ENCODE measurements at places on chromosomes 12 and 14. TPM values are rescaled to one million over a fixed set of nuclear protein-coding genes. Genes with fewer than 3 reads are reported as not detected.

DNA sequence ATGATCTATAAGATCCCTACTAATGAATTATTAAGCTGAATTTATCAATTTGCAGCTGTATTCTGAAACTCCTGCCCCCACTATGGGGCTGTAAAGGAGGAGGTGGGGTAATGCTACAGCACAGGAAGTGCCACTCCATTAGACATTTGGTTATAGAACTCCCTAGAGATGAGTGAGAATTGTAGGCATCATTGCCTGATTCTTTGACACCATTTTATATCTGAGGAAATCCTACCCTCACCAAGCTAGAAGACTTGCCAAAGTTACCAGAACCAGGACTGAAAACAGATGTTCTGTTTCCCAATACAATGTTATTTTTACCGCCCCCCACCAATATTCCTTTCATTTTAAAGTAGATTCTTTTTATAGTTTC is 182.4 kb downstream of the EGLN3 start:
- peak; percentile 32 for DNase-seq

DNA sequence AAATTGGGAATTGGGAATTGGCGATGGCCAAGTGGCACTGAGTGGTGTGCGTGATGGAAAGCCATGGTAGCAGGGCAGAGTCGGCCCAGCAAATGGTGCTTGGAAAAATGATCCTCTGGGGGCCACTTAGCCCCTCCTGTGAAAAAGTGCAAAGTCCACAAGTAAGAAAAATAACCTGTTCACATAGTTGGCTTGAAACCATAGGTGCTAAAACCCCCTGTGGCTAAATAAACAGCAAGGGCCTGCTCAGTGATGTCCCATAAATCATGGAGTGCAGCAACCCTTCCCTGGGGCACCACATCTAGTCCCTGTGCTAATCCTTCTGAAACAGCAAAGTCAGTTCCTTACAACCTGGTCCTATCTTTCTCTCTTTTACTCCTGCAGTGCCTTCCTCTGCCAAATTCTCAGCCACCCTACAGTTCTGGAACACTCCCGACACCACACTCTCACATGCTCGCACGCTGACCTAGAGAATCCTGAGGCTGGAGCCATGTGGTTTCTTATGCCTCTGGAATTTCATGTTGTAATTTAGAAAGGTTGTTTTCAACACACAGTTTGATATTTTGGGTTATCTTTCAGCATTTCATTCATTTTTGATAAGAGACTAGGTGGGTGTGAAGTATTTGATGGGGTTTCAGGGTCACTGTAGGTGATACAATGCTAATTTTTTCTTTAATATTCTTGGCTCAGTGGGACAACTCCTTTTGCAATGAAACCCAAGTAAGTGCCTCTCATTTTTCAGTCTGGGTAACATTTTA is 123.6 kb downstream of the SMOC1 start:
- DNase-seq = peak; percentile 28

GRCh38 chr14:28756269-28756883 is 10.2 kb upstream of the FOXG1 start:
- DNase-seq = no peak

GRCh38 chr12:50050410-50051098 is 6.8 kb upstream of the ASIC1 start:
- DNase-seq = peak; percentile 75

GRCh38 chr14:37195327-37195726 is 2.4 kb upstream of the MIPOL1 start:
- DNase-seq = peak; percentile 66

DNA sequence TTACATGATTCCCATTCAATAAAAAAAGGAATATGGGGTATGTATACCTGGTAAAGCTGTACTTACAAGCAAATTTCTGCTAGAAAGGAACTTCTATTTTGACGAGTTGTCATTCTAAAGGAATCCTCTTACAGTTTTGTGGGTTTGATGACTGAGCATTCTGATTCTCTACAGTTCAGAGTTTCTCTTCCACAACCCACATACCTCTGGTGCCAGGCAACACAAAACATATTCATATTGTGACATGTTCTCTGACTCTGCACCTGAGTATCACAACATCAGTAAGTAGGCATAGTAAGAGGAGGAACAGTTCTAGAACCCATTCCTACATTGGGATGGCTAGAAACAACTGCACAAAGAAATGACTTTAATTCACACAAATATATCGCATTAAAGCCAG is 636.6 kb downstream of the MED13L start:
- peak; percentile 72 for DNase-seq

DNA sequence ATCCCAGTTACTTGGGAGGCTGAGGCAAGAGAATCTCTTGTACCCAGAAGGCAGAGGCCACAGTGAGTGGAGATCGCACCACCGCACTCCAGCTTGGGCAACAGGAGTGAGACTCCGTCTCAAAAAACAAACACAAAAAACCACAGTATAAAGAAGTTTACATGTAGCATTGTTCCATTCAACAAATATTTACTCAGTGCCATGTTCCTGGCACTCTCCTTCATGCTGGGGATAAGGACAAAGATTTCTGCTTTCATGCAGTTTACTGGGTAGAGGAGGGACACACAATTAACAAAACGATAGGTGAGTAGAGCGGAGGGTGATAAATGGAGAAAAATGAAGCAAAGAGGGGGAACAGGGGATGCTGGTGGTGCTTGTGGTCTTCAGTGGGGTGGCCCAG is 68.2 kb upstream of the OVCH1 start:
- DNase-seq = no peak

GRCh38 chr12:51980051-51980808 is 26.5 kb upstream of the TAMALIN start:
- DNase-seq = peak; percentile 81

- no peak for DNase-seq
Measured at GRCh38 chr12:24081606-24082005, 132.1 kb upstream of the SOX5 start.

DNA sequence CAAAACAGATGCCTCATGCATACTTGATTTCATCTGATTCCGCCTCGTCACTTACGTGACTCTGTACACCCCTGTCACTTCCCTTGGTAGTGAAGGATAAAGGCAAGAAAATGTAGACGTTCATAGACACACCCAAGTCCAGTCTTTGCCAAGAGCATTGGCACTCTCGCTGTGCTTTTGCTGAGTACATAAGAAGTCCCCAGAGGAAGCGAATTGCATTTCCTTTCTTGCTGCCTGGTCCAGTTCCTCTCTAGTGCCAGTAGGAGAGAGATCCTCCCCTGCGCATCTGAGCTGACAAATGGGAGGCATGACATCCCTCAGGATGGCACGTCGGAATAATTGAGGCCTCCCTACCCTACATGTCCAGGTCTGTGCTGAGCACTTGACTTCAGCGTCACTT is 21.3 kb upstream of the RIN3 start:
- DNase-seq = peak; percentile 29

DNA sequence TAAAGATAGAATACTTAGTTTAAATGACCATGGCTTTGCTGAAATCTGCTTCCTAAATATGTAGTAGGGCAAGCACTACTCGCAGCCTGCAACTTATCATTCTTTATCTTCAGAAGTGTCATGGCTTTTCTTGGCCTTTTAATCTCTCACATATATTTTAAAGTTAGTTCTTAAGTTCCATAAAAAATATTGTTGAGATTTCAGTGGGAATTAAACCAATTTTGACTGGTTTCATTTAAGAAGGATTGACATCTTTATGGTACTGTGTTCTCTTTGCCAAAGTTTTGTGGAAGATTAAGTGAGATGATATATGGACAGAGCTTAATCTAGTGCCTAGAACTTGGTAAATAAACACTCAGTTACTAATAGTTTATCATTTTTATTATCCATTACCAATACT is 56.7 kb downstream of the KIAA0586 start:
- no peak for DNase-seq

GRCh38 chr14:23443881-23444280 is 8.4 kb upstream of the MYH7 start:
- DNase-seq = no peak

GRCh38 chr12:34401659-34402227 is 379.4 kb downstream of the ALG10 start:
- no peak for DNase-seq

GRCh38 chr14:76516884-76517283 is 140.9 kb downstream of the ESRRB start:
- DNase-seq = no peak

GRCh38 chr12:90216815-90217214 is 508.2 kb upstream of the ATP2B1 start:
- DNase-seq = peak; percentile 30

- DNase-seq = no peak
Measured at GRCh38 chr14:96376093-96376492, 12.8 kb downstream of the GSKIP start.

DNA sequence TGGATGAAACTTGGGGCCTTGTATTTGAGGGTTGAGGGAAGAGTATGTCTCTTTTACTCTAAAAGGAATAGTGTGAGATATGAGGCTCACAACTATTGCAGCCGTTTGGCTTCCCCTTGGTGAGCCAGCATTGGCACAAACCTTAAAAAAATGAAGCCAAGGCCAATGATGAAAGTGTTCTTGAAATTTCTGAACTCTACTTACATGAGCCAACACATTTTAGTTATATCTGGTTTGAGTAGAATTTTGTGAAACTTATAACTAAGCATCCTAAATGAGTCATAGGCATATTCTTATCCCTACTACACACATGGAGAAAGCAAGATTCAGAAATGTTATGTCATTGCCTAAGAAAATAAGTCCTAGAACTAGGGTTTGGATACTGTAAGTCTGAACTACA is 55.3 kb upstream of the ACSS3 start:
- DNase-seq = peak; percentile 25

DNA sequence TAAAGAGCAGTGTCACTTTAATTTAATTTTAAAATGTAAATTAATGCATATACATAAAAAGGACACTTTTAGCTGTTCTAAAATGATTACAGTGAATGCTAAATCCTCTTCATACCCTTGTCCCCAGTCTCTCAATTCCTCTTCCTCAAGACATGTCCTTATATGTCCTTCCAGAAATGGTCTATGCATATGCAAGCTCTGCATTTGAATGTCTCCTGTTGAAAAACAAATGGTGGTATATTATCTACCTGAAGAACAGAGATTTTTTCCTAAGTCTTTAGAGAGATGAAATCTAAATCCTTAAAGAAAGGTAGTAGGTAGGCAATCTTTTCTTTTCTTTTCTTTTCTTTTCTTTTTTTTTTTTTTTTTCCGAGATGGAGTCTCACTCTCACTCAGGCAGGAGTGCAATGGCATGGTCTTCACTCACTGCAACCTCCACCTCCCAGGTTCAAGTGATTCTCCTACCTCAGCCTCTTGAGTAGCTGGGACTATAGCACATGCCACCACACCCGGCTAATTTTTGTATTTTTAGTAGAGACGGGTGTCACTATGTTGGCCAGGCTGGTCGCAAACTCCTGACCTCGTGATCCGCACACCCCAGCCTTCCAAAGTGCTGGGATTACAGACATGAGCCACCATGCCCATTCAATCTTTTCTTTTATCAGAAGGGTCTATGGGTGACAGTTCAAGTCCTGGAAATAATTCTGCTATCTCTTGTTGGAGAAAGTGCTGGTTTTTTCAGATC is 180.5 kb downstream of the PRKCH start:
- DNase-seq = no peak

DNA sequence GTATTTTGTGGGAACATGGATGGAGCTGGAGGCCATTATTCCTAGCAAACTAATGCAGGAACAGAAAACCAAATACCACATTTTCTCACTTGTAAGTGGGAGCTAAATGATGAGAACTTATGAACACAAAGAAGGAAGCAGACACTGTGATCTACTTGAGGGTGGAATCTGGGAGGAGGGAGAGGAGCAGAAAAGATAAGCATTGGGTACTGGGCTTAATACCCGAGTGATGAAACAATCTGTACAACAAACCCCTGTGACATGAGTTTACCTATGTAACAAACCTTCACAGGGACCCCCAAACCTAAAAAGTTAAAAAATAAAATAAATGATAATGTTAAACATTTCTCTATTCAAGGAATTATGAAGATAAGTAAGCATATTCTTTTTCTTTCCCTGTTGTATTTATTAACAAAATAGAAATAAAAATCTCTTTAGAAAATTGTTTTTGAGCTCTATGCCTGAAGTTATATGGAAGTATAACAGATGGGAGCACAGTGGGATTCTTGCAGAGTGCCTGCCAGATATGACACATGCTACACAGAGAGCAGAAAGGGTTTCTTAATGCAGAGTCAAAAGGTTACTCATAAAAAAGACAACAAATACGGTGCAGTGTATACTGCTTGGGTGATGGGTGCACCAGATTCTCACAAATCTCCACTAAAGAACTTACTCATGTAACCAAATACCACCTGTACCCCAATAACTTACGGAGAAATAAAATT is 52.0 kb upstream of the SYNE2 start:
- no peak for DNase-seq

DNA sequence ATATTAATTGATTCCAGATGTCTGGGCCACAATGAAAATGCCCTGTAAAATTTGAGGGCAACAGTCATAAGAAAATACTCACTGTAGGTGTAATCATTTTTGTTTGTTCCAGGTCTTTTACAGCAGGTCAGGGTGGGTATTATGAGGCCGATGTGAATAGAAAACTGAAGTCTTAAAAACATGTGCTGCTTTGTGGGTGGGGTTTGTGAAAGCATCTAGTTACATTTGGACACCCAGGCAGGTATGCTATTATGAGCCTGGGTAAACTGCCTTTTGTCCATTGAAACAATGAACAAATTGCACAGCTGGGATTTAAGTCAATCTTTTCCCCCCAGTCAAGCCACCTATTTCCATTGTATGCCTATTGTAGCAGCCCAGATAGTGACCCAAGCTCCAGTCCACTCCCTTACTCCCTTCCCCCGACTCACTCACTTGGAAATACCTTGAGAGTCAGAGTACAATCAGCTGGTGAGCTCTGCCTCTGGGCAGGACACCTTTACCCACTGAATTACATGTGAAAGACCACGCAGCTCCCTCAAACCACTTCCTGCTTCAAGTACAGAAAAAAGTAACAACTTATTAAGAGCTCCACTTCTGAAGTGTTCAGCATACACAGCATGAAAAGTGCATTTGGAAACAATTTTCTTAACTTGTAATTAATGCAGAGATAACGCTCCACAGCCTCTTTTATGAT is 1.8 kb downstream of the IGF1 start:
- DNase-seq = no peak

B4GALNT1 gene
- total RNA-seq = 7.8 TPM

RAB2B gene
- 21.1 TPM for total RNA-seq

MYF6 gene
- total RNA-seq = not detected

CD163 gene
- not detected for total RNA-seq

SIRT4 gene
- not detected for total RNA-seq

BHLHE41 gene
- 1.6 TPM for total RNA-seq

PMCH gene
- total RNA-seq = not detected

SMOC1 gene
- total RNA-seq = 4.6 TPM

GZMB gene
- not detected for total RNA-seq

CBLN3 gene
- 5.6 TPM for total RNA-seq

CLEC14A gene
- total RNA-seq = not detected

HECTD4 gene
- total RNA-seq = 13.9 TPM

LMNTD1 gene
- total RNA-seq = 0.13 TPM

All from GM23248 (cell line).